Germinal center (tissue), 1 donor: ENCODE measurements at places on chromosomes 11 and 22.

- no peak for DNase-seq
Measured at GRCh38 chr11:59941091-59941490, 2.9 kb downstream of the OOSP1 start.

DNA sequence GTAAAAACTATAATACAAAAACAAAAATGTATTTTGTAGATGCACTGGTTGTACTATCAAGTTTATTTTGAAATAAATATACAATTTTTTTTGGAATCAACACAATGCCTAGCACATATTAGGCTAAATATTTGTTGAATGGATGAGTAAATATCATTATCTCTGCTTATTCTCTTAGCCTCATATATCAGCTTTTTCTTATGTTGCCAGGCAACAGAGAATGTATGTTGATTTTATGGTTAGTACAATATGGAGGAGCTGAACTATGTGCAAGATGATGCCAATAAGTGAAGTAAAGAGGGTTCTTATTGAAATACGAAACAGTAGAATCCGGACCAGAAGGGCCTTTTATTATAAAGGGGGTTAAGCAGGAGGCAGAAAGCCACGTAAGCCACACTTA is 94.9 kb downstream of the FAR1 start:
- no peak for DNase-seq

- no peak for DNase-seq
Measured at GRCh38 chr11:10038521-10039302, 255.3 kb downstream of the SBF2 start.

GRCh38 chr11:694563-695287 is at the start of gene DEAF1:
Gene DEAF1 (minus strand): TSS chr11:695222. CDS start chr11:695047, 175 bp downstream.
- peak; percentile 87 for DNase-seq

GRCh38 chr11:74989260-74989638 is 516 bp downstream of the NEU3 start:
- peak; percentile 18 for DNase-seq

DNA sequence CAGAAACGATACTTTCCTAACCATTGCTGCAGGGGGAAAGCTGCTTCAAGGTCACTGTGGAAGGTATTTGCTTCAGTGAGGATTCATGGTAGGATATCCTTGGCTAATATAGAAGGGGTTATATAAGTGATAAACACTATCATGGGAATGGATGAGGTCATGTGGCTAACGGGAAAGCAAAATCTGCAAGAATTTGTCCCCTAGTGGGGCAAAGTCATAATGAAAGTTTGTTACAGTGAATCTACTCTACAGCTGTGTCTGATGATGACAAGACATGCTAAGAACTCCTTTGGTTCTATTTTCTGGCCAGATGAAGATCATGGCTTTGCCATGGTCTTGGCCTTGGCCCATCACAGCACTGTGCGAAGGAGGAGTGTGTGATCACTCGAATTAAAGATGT is 13.8 kb downstream of the MMP20 start:
- DNase-seq, result no peak

- no peak for DNase-seq
Measured at GRCh38 chr22:19111140-19111539, 11.1 kb downstream of the DGCR2 start.

DNA sequence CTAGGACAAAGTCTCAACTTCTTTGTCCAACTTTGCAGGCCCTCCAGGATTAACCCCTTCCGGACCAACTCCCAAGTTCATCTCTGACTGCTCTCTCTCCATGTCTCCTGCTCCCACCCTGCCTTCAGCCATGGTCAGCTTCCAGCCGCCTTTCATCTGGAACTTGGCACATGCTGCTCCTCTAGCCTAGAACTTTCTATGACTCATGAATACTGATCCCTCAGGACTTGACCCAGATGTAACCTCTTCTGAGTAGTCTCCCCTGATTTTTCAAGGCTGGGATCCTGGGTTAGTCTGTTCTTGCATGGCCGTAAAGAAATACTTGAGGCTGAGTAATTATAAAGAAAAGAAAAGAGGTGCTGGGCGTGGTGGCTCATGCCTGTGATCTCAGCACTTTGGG is 5.2 kb upstream of the SLC15A3 start:
- no peak for DNase-seq

DNA sequence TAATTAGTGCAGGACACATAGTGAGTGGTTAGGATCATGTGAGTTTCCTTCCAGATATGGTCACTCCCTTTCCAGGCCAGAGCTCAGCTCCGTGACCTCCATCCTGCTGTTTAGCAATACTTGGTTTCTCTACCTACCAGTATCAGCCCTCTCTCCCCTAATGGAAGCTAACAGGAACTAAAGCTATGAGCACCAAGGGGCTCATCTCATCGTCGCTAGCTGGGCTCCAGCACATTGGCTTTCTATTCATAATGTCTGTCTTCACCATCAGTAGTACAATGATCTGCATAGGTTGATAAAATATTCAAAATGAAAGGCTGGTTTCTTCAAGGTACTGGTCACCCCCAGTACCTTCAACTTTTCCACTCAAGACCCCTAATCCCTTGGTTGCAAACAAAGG is 2.4 kb upstream of the GALNT18 start:
- no peak for DNase-seq

- DNase-seq, result no peak
Measured at GRCh38 chr22:26586556-26587325, 3.2 kb downstream of the TPST2 start.

DNA sequence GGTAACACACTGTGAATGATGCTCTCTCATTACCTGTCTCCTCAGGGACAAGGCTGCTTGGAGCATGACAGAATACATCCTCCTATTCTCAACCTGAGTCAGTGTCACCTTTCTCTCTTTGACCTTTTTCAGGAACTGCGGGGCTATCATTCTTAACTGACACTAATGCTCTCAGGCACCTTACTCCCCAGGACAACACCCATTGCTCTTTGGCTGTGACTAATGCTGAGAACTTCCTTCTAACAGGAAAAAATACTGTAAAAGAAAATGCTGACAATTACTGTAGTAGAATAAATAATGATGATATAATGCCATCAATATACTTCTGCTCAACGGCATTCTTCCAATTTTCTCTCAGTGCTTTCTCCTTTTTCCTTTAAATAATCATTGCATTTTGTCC is 2082.7 kb upstream of the RAG2 start:
- no peak for DNase-seq

DNA sequence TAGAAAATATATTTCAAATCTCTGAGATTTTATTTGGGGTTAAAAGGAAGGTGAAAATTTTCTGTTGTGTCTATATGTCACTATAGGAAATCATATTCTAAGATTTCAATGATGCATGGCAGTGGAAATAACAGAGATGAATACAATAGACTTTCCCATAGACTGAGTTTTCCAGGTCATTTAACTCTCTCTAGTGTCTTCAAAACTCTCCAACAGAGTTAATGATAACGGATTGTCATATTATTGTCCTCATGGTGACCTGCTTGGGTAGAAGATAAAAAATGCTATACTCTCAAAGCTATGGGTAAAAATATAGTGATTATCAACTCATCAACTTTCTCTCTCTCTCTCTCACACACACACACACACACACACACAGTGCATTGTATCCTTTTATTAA is 312.9 kb downstream of the CNTN5 start:
- DNase-seq, result no peak

DNA sequence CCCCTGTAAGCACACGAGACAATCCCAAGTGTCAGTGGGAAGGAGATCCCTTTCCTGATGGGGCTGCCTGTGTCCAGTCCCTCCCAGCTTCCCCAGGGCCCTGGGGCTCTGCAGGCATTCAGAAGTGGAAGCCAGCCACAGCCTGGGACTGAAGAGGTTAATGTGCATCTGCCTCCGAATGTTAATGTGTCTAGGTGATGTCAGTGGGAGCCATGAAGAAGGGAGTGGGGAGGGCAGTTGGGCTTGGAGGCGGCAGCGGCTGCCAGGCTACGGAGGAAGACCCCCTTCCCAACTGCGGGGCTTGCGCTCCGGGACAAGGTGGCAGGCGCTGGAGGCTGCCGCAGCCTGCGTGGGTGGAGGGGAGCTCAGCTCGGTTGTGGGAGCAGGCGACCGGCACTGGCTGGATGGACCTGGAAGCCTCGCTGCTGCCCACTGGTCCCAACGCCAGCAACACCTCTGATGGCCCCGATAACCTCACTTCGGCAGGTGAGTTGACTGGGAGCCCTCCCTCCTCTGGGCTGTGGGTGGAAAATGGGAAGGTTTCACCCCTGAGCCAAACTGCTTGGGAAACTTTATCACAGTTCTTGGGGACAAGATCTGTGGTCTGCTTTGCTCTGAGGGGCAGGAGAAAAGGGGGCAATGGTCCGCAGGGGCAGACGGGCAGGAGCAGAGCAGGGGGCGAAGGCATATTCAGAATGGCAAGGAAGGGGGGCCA is at the start of gene MCHR1:
Gene MCHR1 (plus strand): TSS at position 236 of the 715 bp plus-strand sequence. CDS start 169 bp downstream, at position 405.
- DNase-seq, result no peak

DNA sequence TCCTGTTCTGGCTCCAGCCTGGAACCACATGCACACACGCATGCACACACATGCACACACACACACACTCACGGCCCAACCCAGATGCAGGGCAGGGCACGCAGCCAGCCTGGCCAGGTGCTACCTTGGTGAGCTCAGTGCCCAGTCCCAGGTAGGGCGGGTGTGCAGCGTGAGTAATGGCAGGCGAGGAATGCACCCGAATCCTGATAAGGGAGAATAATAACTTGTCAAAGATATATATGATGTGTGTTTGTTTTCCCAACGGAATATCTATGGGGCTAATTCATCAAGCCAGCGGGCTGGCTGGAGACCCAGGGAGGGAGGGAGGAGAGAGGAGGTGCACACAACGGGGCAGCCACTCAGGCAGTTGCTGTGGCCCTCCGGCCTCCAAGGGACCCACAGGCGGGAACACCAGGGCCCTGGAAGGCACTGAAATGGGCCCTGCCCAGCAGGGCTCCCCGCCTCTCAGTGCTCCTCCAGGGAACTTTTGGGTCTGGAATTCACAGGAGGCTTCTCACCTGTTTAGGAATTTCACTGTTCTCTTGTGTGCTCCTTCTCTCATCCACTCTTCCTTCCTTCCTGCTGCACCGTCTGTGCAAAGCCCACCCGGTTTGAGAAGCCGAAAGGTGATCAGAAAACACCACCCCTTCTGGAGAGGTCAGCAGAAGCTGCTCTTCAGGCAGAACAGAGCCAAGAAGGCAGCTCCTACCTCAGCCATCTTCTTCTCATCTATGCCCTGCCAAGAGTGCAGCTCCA is 79.0 kb downstream of the BUD13 start:
- no peak for DNase-seq

DNA sequence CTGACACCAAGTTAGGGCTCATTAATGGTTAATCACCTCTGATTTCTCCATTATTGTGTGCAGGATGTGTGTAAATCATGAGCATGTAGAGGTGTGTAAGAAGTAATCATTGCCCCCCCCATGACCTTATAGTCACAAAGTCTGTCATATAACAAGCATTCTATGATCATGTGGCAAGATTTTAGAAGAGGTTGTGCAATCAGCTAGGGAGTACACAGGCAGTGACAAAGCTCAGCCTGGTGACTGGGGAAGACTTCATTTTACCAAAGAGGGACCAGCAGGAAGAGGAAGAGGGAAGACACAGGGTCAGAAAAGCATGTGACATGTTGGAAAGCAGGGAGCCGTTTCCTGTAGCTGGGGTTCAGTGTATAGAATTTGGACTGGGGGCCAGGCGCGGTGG is 176.5 kb upstream of the LARGE1 start:
- no peak for DNase-seq

GRCh38 chr11:62842171-62842741 is 2.9 kb upstream of the WDR74 start:
- peak; percentile 28 for DNase-seq

DNA sequence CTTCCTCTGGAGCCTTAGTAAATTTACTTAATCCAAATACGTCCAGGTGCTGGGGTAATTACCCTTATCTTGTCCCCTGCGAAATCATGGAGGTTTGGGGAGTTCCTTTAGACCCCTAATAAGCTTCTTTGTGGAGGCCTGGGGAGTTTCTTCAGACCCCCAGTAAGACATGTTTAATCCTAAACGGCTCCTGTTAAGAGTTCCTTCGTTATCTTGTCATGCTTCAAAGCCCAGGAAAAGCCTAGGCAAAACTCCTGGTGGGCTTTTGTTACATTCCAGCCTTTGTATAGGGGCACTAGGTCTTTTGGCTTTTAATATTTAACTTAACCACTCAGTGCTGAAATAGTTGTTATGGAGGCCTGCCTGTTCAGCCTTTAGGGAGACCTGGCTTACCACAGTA is 18.1 kb upstream of the PAMR1 start:
- no peak for DNase-seq

DNA sequence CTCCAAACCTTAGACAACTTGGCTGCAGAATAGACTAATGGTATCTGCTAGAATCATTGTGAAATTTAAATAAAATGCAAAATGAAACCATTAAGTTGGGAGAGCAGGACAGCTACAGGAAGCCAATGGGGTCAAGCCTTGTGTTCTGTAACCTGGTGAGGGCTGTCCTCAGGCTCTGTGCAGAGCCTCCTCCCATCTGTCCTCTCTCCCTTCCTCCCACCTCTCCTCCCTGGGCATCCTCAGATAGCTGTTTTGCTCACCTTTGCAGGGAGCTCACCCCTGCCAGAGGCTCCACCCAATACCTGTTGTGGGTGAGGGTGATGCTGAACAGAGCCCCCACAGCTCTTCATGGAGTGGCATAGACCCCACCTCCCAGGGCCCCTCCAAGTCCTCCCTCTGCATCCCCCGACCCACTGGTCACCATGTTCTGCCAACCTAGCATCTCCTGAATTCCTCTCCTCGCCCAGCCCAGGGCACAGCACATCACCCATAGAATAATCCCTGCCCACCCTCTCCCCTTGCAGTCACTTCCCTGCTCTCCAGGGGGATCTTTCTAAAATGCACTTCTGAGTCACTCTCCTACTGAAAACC is 100.3 kb downstream of the PDE2A start:
- no peak for DNase-seq

DNA sequence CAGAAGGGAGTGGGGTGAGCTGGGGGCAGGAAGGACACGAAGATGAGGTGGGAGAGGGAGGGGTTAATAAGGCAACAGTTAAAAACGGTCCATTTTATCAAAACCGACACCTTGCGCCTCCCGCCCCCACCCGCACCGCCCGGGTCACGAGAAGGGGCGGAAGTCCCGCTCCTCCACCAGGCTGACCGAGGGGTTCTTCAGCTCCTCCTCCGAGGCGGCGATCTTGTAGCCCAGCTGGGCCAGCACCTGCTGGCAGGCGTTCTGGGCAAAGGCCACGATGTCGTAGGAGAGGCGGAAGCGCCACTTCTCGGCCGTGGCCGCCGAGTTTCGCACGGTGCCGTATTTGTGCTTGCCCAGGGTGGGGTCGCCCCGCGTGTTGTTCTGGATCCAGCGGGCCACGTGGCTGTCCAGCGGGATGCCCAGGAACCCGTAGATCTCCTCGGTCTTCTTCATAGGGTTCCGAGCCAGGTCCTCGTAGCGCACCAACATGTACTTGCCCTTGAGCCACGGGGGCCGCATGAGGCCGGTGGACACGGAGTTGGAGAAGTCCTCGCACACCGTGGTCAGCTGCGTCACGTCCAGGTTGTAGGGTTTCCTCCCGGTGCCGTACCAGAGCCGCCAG is 15.8 kb downstream of the CHST1 start:
- DNase-seq, result no peak

- no peak for DNase-seq
Measured at GRCh38 chr22:37496651-37497050, 10.5 kb upstream of the MFNG start.

- no peak for DNase-seq
Measured at GRCh38 chr11:34182425-34182824, 77.0 kb downstream of the NAT10 start.

- no peak for DNase-seq
Measured at GRCh38 chr22:37358917-37359316, 68.4 kb downstream of the ELFN2 start.
